ENCODE measurements at places on chromosomes 7 and 10.

DNA sequence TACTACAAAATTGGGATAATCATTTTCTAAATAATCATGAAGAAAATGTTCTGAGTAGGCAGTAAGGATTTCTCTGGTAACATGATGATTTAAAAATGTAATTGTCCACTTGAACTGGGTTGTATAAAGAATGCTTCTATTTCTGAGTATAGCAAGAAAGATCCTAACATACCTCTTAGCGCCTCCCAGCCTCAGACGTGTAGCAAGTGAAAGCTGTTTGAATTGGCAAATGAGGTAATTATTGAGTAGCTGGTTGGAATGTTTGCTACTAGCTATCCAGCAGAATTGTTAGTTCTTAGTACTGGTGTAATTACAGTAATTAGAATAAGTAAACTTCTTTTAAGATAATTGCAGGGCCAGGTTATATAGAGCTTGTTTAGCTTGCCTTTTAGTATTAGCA is 47.9 kb downstream of the SEPTIN7 start:
- no peak for DNase-seq

GRCh38 chr10:30813872-30814481 is 184.4 kb upstream of the LYZL2 start:
- DNase-seq: peak; percentile 85

GRCh38 chr7:106839511-106839910 is 25.6 kb upstream of the PIK3CG start:
- DNase-seq: no peak

DNA sequence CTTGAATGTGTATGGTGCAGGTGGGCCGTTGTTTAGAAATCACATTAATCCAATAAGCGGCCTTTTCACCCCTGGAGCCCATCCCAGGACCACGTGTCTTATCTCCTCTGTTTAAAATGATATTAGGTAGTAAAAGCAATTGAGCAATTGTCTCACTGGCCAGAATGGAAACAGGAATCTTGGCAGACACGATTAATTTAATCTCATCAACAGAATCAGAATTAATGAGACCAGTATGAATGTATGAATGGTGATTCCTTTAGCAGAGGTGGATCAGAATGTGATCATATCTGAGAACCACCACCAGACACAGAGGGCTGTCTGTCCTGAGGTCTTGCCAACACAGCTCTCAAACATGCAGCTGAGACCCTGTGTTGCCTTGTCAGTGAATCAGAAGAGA is 1591.4 kb downstream of the REEP3 start:
- no peak for DNase-seq

GRCh38 chr10:71234970-71235685 is 22.8 kb downstream of the UNC5B start:
- peak; percentile 49 for DNase-seq

- peak; percentile 46 for DNase-seq
Observed at GRCh38 chr10:121823993-121824463, 103.8 kb downstream of the ATE1 start.

DNA sequence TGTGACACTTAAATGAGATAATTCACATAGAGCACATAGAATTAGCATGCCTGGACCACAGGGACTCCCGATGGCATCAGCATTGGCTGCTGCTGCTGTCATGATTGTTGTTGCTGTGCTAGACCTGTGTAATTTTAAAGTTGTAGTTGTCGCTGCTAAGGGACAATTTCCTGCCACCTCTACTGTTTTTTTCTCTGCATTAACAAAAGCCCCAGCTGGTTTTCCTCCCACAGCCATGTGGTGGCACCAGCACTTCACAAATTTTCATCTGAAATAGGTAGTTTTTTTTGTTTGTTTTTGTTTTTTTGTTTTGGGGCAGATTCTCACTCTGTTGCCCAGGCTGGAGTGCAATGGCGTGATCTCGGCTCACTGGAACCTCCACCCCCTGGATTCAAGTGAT is 25.4 kb upstream of the PRXL2A start:
- DNase-seq: peak; percentile 11

DNA sequence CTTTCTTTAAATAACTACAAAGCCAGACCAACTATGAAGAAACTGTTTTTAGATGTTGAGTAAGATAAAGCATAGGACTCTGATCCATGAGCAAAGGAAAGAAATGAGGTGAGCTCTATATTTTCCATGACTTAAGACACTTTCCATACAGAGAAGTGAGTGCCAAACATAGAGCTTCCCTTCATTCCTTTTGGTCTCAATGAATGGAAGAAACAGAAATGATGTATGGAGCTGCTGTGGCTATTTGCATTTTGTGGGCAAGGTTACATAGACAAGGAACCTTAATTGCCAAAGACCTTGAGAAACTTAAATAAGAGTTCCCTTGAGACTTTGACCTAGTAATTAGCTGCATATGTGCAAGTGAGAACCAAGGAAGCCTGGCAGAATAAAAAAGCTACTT is 1152.2 kb downstream of the XPNPEP1 start:
- DNase-seq: no peak

- no peak for DNase-seq
Observed at GRCh38 chr7:130417213-130417612, 23.6 kb downstream of the CEP41 start.

GRCh38 chr7:87935384-87935706 is 1.3 kb downstream of the ADAM22 start:
- no peak for DNase-seq

DNA sequence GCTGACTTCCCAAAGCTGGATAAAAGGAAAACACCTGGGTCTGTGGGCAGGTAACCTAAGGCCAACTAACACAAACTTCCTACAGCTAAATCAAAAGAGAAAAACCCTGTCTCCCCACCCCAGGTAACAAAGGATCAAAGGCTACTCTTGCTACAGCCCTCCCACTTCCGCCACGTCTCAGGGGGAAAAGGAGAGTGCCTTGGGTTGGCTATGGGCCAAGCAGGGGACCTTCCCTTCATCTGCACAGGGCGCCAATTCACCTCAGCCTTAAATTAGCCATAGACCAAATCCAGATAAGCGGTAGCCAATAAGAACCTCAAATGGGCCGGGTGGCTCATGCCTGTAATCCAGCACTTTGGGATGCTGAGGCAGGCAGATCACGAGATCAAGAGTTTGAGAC is 69.1 kb upstream of the LANCL2 start:
- DNase-seq: no peak

DNA sequence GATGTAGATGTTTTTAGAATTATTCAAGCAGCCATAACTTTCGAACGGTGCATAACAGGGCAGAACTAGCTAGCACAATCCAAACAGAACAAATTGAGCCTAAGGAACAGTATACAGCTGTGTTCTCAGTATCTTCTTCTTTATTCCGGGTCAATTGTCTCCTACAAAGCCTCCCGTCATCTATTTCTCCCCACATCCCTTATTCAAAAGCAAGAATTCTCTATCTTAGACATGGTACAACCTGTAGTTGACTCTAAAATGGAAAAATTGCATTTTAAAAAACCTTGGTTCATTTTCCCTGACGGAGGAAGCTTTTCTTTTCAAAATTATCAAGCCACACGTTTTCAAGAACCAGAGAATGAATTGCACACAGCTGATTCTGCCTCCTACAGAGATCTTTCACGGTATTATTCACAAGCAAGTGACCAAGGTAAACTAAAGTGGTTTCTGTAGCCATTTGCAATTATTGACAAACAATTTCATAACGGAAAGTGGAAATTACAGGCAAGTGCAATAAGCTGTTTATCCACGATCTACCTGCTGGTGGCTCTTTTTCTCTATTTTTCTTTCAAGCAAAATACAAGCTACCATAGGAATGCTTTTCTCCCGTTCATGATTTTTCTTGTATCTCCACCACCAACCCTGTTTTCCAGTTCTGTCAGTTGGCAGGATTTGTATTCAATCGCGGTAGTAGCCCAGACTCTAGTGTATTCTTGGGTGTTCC is 2.3 kb downstream of the GRM8 start:
- no peak for DNase-seq

DNA sequence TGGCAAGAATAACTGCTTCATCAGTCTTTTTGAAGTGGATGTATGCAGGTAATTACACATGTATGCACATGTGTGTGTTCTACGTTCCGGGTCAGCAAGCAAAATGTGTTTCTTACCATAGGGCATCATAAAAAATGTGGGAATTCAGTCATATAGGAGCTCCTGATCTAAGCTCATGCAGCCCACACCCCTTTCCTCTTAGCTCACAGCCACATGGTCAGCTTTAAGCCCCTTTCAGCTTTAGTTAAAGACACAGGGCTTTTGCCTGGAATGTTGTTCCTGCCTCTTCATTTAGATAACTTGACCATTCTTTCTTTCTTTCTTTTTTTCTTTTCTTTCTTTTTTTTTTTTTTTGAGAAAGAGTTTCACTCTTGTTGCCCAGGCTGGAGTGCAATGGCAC is 258.1 kb downstream of the RPS24 start:
- no peak for DNase-seq

Data from IMR-90 (cell line).